ENCODE measurements at places on chromosomes 12 and 14.

GRCh38 chr14:92684801-92685560, 63.4 kb downstream of the LGMN start:
- no peak for DNase-seq

DNA sequence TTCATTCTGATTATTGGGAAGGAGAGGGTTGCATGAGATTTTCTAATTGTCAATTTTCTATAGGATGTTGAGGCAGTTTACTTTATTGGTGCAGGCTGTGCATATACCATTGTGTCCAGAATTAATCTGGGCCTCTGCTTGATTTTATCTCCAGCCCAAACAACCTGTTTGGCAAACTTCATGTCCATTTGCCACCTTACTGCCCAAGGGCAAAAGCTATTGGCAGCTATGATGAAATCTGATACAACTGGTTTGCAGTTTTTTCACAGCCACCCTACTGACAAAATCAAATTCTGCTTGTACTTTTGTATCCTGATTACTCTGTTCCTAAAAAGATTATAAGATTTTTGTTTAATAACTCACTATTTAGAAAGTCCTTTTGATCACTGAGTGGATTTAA, 789.2 kb upstream of the FBXO33 start:
- no peak for DNase-seq

DNA sequence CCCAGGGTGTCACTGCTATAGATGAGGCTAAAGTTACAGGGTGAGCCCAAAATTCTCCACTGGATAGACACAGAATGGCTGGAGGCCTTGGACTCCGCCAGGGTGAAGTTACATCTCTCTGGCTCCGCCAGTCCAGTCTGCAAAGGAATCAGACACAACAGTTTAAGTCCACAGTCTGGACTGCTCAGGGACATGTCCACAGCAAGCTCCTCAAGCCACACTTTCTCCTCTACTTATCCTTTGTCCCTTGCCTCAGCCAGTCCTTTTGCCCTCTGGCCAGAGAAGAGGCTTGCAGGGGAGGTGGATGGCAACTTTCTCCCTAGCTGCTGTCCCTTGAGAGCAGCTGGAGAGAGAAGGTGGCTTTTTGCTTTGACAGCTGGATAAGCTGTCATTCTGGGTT, 28.0 kb downstream of the PTPRB start:
- no peak for DNase-seq

GRCh38 chr12:57390174-57390573, 40.7 kb downstream of the R3HDM2 start:
- DNase-seq = no peak

DNA sequence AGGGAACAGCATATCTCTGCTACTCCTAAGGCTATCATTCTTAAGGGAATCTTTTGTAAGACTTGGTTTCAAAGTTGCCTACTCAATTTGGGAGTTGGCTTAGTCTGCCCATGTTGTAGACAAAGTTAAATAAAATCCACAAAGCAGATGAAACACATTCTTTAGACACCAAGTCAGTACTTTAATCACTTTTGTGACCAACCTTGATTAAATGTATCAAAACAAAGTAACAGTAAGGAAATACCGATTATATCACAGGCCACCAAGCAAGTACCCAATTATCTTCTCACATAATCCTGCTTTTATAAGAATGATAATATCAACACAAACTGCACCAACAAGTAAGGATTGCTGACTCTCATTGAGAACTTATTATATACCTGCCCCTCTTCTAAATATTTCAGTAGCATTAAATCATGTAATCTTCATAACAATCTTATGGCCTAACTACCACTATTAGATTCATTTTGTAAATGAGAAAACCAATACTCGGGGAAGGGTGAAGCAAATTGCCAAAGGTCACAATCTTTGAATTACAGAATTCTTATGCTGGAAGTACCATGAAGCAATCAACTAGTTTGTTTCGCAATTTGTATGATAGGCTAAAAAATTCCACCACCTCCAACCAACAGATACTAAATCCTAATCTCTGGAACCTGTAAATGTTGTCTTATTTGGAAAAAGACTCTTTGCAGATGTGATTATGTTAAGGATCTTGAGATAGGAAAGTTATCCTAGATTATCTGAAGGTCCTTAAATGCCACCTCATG, 12.6 kb upstream of the DIO2 start:
- no peak for DNase-seq

DNA sequence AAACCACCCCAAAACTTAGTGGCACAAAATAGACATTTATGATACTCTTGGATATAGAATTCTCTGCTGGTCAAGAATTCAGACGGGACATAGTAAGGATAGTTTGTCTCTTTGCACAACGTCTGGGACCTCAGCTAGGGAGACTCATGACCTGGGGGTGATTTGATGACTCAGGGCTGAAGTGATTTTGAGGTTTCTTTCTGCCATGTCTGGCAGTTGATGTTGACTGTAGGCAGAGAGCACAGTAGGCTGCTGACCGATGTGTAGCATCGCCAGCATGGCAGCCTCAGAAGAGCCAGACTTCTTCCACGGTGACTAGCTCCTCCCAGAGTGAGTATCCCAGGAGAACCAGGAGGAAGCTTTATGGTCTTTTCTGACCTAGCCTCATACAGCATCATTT, 88.9 kb upstream of the FRMD6 start:
- no peak for DNase-seq

DNA sequence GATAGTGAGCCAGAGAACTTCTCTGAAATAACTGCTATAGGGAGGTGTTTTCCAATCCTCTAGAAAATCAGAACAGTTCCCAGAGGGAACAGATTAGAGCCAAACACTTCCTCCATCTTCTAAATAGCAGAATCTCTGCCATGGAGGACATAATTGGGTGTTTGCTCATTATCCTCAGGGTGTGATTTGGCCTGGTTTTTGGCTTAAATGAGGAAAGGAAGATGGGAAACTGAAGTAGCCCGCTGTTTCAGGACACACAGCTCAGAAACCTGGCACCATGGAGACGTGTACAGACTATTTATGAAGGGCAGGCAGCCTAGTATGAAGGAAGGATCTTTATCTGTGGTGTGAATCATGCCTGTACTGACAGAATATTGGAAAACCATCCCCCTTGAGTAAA, 231.7 kb upstream of the PRKD1 start:
- DNase-seq = no peak

- no peak for DNase-seq
These were observed 169.5 kb upstream of the FKBP4 start for GRCh38 chr12:2625289-2625612.

DNA sequence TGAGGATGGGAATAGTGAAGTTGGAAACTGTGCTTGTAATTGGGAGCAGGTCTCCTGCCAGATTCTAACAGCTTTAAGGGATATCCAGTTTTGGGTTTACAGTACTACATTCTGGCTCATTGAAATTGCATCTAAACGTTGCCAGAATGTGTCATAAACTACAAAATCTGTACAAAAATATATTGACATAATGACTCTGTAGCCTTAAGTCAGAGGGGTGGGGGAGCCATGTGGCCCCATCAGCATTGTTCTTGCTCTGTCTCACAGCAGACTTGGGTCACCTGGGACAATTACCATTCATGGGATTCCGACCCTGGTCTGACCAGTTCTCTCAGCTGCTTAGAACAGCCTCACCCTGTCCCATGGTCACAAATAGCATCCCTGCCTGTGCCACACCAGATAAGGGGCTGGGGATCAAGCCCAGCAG, 43.3 kb upstream of the MED13L start:
- DNase-seq = no peak

DNA sequence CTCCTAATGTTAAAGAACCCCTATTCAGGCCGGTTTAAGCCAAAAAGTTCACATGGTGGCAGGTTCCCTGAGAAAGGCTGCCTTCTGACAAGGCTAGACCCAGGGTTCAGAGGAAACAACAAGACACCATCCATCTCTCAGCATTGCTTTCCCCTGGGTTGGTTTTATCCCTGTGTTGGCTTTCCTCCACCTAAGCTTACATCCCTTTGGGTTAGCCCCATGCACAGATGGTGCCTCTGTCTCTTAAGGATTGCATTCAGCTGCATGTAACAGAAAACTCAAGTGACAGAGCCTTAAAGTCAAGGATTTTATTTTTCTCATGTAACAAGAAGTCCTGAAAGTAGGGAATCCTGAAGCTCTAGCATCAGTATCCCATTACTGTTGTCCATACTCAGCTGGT, 42.8 kb upstream of the RIN3 start:
- DNase-seq = no peak

DNA sequence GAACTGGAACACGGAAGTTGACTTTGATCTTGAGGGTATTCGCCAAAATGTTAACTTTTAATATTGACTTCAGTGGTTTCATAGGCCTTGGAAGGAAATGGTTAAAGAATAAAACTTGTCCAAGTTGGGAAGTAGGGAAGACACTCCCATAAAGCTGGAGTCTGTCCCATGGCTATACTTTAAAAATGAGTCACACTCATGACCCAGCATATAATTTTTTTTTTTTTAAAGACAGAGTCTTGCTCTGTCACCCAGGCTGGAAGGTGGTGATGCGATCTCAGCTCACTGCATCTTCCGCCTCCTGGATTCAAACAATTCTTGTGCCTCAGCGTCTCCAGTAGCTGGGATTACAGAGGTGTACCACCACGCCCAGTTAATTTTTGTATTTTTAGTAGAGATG, 19.6 kb downstream of the TMPRSS12 start:
- DNase-seq = no peak

GRCh38 chr12:56143217-56143616, 9.2 kb upstream of the MYL6B start:
- DNase-seq = no peak

DNA sequence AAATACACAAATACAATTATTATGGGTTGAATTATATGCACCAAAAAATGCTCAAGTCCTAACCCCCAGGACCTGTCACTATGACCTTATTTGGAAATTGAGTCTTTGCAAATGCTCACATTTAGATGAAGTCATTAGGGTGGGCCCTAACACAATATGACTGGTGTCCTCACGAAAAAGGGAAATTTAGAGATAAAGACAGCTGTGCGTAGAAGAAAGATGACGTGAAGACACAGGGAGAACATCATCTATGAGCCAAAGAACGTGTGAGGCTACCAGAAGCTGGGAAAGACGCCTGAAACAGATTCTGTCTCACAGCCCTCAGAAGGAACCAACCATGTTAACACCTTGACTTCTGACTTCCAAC, 259.2 kb downstream of the EMP1 start:
- no peak for DNase-seq

DNA sequence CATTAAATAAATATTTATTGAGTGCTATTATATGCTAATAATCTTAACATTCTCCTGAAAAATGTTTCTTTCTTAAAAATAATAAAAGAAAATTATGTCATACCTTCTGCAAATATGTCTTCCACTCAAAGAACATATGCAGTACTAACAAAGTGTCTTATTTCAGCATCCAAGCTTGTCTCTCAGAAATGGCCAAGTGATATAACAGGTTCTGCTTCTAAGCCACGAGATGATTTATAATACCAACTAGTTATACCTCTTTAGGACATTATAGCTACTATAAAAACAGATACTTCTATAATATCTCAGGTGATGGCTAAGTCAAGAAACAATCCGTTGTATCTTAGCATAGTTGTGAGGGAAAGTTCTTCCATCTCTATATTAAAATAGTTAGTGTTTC, 128.1 kb upstream of the ARID2 start:
- no peak for DNase-seq

GRCh38 chr12:59164991-59165718, 244.9 kb upstream of the LRIG3 start:
- no peak for DNase-seq

GRCh38 chr12:24034160-24034559, 84.7 kb upstream of the SOX5 start:
- no peak for DNase-seq

DNA sequence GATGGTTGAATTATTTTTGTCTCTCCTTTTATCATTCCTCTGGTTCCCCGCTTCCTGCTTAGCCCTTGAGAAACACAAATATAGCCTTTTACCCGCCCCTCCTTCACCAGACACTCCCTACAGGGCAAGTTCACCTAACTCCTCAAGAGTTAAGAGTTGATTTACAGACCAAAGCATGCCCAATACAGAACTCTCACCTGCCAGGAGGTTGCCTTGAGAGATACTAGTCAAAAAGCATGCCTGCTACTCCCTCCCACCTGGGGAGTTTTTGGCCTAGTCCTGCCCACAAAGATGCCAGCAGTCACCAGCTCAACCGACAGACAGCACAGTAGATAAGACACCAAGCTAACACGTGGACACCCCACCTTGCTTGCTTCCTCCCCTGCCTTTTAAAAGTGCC, 11.2 kb downstream of the LGMN start:
- DNase-seq = no peak

DNA sequence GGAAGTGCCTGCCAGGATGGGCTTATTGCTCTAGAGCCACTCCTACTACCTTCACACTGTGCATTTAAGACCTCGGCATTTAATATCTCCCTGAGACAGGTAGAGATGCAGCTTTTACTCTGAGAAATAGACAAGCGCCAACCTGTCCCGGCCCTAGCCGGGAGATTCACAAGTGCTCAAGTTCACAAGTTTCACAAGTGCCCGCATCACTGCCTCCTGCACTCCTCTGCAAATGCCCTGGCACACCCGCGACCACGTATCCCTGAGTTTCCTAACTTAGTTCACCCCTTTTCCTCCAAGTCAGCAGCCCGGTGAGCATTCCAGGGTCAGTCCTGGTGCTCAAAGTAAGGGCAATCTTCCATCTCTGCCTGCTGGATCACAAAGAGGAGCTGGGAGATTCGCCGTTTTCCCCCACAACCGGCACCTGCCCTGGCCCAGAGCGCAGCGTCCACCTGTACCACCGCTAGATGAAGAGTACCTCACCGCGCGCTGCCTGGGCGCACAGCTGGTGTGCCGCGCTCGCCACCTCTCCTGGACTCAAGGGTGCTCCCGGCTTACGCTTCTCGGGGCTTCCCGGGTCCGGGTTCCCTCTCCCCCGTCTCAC, 5.0 kb upstream of the SLC38A4 start:
- no peak for DNase-seq

Measured in hematopoietic multipotent progenitor cell treated with erythropoietin and hydrocortisone succinate and interleukin-3 and kit ligand, for 15 days (in vitro differentiated cells).